ENCODE measurements at places on chromosomes 5 and 9. TPM values are rescaled to one million over a fixed set of nuclear protein-coding genes. Genes with fewer than 3 reads are reported as not detected.

DNA sequence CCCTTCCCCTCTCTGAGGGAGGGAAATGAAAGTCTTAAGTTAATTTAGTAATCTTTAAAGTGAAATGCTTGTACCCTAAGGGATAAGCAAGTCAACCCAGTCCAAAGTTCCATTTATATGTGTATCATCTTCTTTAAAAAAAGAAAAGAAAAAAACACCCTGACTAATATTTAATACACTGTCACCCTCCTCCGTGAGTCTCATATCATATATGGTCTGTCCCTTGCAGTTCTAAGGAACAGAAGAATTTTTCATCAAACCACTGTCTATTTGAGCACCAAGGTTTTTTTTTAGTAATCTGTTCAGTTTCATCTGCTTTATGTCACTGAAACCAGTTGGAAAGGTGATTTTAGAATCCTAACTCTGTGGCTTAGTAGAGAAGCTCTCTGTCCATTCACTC lies 15.2 kb downstream of the TNIP1 start:
- no peak for DNase-seq

DNA sequence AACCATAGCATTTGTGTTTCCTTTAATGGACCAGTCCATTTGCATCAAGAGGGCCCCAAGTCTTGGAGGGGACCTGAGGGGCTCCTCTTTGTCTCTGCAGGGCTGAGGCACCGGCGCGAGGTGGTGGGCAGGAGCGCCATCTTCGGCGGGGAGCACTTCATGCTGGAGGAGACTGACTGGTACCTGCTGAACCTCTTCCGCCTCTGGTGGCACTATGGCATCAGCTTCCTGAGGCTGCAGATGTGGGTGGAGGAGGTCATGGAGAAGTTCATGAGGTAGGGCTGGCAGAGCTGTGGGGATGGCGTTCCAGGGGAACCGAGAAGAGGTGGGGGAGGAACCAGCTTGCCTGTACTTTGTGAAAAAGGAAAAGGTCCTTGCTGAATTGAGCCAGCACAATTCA lies 6.1 kb downstream of the PCYOX1L start:
- no peak for DNase-seq

DNA sequence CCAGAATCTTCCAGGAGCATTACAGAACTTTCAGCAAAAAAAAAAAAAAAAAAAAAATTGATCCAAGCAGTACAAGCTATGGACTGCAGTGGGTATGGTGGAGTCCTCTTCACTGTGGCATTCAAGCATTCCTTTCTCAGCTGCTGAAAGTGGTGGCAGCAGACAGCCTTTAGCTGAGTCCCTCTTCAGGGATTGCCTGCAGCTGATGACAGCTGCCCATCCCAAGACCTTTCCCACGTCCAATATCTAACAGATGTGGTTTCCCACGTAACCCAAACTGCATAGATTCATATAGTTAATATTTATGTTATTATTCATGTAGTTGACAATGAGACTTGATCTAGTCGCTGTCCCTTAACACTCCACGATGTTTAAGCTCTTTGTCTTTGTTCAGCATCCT lies 475.9 kb downstream of the TLE1 start:
- DNase-seq: no peak

DNA sequence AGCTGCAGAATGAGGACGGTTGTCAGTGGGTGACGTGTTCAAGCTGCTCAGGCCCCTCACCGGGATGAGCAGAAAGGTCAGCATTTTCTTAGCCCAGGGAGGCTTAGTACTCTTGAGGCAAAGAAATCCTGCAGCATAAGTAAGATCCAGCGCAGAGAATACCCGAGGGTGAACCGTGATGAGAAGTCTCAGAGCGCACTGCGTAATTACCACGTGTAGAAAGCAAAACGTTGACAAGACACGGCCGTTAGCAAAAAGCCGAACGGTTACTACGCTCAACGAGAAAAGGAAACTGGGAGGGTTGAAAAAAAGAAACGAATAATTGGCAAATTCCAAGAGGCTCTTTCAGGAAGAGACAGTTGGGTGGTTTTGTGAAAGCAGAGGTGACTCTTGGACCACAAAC lies 104.0 kb downstream of the COL23A1 start:
- no peak for DNase-seq

DNA sequence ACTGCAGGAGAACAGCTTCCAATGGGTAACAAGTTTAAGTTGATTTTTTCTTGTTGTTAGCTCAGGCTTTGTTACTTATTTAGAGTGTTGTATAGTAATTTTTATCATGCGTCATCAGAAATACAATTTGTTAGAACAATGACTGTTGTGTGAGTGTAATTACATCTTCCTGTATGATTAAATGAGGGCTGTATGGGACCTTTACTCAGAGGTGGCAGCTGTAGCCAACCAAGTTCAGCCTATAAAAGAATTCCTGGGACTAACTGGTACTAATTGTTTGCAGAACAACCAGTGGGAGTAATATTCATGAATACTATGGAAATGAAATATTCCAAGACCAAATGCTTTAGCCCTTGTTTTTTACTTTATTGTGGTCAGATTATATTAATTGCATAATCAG lies 30.8 kb upstream of the TJP2 start:
- DNase-seq: no peak

DNA sequence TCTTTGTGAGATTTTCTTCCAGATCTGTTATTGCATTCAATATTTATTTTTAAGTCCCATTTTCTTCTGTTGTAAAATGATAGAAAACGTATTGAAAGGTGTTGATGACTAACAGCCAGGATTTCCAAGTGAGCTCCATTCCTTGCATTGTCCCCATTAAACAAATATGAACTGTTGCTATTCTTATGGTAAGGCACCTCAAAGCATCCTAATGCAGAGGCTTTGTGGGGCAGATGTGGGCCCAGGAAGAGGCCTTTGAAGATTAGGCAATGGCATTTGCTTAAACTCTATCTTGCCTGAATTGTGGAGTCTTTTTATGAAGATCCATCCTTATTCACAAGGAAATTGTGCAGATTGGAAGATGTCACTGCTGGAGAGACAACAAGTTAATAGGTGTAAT lies 38.9 kb downstream of the NTRK2 start:
- DNase-seq: no peak

DNA sequence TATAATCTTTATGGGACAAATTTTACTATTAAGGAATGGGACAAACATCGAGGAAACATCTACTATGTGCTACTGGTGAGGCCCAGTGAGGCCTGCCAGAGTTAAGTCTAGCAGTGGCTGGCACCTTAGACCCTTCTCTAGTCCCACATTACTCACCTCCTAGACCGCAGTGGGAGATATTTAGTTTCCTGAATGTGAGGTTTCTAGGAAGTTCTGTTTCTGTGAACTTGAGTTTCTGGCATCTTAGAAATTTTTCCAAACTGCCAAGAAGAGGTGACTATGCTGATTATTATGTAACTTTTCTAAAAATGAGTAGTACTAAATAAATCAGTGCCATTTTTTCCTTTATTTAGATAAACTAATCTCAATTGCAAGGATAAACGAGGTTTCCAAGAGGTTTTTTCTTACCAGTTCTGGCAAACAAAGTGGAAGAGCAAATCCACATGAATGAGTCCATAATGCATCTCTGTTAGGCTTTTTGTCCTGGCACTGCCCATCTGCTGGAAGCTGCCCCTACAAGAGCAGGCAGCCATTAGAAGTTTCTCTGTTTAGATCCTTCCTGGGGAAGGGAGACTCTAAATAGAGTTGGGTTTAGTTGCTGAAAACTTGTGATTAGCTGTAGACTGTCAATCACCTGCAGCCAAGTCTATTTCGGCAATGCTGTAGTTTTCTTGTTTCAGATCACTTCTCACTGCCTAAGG lies 348.7 kb downstream of the MAN2A1 start:
- DNase-seq: no peak

- DNase-seq: no peak
These were observed 660.7 kb upstream of the ADAMTS16 start for GRCh38 chr5:4479426-4479825.

DNA sequence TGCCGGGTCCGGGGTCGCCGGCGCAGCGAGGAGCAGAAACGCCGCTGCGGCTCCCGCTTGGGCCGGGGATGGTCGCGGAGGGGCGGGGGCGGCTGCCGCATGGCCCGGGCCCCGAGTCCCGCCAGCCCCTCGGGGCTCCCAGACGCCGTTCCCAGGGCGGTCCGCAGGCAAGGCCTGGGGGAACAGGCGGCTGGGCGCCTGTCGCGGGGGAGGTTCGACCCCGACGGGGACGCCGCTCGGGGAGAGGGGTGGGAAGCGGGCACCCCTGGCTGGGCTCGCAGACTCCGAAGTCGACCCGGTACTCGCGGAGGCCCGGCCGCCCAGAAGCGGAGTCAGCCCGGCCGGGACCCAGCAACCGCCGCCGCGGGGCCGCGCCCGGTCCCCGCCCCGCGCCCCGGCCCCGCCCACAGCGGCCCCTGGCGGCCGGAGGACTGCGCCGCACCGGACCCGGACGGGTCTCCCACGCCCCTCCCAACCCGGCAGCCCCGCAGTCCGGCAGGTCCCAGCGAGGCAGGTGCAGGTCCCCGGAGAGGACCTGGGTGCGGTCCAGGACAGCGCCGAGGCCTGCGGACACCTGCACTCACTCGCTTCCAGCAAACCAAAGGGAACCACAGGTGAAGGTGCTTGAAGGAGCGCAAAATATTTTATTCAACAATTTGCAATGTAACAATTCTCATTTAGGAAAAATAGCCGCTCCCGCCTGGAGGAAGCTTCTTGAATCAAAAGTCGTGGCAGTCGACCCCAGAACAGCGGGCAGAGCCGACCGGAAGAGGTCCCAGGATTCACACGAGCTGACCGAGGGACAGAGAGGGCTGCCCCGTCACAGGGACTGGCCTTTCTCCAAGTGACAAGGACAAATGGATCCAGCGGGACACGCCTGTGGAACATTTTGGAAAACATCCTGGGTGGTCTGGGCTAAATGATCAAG lies at the start of gene INPP5E:
INPP5E (minus strand) TSS at position 365 of the 928 bp plus-strand sequence. CDS start 426 bp downstream, outside the sequence.
- peak; percentile 93 for DNase-seq

DNA sequence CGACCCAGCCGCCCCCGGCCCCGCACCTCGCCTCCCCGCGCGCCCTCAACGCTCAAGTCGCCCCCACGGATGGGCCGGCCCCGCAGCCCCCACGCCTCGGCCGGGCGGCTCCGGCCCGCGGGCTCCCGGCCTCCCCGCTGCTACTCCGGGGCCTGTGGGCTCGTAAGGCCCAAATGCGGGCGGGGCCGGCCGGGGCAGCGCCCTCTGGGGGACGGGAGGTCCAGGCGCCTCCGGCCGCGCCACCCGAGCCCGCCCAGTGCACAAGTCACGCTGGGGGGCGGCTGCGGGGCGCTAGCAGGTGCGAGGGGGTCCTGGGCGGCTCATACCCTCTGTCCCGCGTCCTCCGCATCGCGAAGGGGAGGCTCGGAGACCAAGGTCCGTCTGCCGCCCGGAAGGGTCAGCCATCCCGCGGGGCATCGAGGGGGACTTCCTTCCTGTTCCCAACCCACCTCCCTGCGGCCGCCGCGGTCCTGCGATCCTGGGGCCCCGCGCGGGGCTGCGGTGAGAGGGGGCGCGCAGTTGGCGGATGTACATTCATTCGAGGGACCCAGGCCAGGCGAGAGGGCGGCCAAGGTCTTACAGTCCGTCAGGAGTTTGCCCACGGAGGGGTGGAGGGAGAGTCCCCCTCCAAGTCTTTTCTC lies at the start of gene CIZ1:
CIZ1 (minus strand) TSS at position 167 of the 641 bp plus-strand sequence. CDS start 715 bp downstream, outside the sequence.
- peak; percentile 80 for DNase-seq

DNA sequence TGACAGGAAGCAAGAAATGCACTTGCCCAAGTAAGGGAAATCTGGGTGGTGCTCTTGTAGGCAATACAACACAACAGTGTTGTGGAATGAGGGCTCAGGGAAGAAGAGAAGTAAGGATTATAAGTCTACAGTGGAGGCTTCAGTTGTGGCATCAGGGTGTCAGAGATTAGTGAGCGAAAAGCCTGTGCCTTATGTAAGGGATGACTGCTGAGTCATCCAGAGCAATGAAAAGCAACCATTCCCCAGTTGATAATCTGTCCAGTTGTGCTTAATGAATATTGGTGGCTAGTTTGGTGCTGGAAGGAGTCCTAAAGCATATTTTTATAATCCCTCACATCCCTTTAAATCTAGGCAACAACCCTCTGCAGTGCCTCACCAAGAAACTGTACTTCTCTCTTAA lies 42.0 kb downstream of the FBXO38 start:
- no peak for DNase-seq

DNA sequence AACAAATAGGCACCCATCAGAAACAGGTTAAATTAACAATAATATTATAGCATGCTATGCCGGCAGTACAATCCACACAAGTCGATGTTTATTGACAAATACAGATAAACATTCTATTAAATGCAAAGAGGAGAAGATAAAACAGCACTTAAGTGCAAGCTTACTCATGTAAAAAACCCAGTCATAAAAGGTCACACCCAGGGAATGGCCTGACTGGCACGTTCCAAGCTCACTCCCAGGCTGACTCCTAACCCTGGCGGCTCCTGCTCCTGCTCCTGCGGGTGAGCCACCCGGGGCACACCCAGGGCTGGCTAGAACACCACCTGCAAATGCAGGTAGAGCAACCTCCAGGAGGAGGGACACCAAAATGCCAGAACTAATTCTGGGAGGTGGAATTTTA lies 66.9 kb downstream of the SEMA4D start:
- no peak for DNase-seq

DNA sequence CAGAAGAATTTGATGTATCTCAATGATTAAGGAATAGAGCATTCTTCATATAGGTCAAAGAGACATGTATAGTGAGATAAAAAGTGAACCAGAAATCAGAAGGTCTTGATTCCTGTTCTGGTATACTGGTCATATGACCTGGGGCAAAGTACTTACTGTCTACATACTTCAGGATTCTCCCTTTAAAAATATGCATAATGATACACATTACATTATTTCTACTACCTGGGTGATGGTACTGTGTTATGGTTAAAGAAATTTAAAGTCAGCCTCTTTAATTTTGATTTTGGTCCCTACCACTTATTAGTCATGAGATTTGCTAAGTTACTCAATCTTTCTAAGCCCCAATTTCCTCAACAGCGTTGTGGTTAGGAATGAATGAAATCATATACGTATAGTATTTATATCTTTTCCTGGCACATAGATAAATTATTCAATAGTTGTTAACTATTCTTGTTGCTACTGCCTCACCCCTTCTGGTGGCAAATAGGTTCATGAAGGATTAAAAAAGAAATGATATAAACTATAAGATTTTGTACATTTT lies 984.1 kb downstream of the TLE4 start:
- DNase-seq: no peak

- no peak for DNase-seq
These were observed 103.7 kb downstream of the SIL1 start for GRCh38 chr5:139094154-139095131.

DNA sequence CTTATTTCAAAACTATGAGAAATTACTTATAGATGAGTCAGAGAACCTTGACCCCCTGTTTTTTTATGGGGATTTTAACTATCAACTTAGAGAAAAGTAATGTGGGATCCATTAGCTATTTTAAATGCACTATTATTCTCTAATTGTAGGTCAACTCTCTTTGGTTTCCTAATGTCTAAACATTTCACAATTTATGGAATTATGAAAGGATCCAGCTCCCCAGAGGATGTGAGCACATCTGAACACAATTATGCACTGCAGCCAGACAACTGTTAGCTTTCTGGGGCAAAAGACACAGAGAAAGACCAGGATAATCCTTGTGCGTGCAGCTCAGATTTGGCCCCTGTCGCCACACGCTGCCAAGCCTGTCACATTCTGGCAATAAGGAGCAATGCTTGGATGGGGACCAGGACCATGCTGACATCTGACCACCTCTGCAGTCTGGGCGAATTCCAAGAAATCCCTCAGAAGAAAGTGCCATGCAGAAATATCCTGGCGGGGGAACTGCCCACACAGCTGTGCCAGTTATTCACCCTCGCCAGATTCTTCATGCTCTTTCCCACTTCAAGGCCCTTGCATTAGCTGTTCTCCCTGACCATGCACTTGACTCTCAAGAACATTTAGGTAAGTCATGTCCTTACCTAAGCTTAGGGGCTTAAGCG lies 22.2 kb upstream of the CMBL start:
- no peak for DNase-seq

The NME5 gene
- 0.82 TPM for total RNA-seq

The SLC31A2 gene
- total RNA-seq: 2.1 TPM

The UGCG gene
- 14.1 TPM for total RNA-seq

The MARCHF6 gene
- 162 TPM for total RNA-seq
